Chondrocyte (in vitro differentiated cells): ENCODE measurements at places on chromosomes 7 and 10.

GRCh38 chr10:30348378-30348776 is 701 bp downstream of the MTPAP start:
- peak overlapping the region; percentile 96 for H3K4me3 ChIP-seq
- H3K4me1 ChIP-seq: peaks cover 29% of the 10 kb centered on the region
- DNase-seq: no peak
- no peaks in the 10 kb centered on the region for H3K36me3 ChIP-seq
- peak overlapping the region; percentile 98 for H3K27ac ChIP-seq

DNA sequence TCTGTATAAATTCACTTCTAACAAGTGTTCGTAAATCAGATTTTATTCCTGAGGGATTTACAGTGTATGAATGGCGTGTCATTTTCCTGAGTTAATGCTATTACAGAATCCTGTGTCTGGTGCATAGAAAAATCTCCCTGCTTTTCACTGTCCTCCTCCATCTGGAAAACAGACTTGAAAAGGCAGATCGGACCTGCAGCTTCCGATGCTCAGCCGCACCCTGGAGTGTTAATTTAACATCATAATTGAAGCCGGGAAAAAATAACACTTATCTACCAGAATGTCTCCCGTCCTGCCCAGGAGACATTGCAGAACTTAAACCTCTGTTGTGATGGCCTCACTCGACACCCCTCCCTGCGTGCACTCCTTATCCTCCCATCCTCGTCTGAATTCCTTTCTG is 442.1 kb upstream of the FOXK1 start:
- no peaks in the 10 kb centered on the region for H3K4me1 ChIP-seq
- no peaks in the 10 kb centered on the region for H3K27me3 ChIP-seq
- no peak for DNase-seq
- H3K36me3 ChIP-seq: peaks cover 10% of the 10 kb centered on the region
- no peak overlapping the region for H3K27ac ChIP-seq

GRCh38 chr7:64886956-64887545 is 16.0 kb upstream of the ZNF273 start:
- DNase-seq: no peak
- peaks cover 31% of the 10 kb centered on the region for H3K27me3 ChIP-seq
- no peak overlapping the region for H3K4me3 ChIP-seq
- H3K4me1 ChIP-seq: peaks cover 12% of the 10 kb centered on the region
- H3K36me3 ChIP-seq: no peaks in the 10 kb centered on the region
- no peak overlapping the region for H3K27ac ChIP-seq

DNA sequence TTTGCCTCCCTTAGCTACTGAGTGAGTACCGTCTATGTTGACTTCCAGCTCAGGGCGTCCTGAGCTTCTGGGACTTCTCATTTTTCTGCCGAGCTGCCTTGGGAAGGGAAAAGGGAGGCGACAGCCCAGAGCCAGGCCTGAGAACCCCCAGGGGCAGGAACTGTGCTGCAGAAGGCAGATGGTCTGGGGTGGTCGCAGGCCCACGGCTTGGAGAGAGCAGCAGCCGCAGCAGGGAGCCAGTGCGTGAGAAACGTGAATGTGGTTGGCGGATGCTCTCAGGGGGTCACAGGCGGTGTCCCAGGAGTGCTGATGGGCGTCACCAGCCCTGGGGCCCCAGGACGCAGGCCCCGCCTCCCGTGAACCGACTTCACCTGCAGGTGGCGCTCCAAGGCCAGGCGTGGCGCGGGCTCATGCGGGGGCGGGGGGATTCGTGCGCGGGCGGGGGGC is 9.2 kb upstream of the PWWP2B start:
- no peaks in the 10 kb centered on the region for H3K36me3 ChIP-seq
- peak overlapping the region; percentile 74 for H3K27ac ChIP-seq
- H3K4me3 ChIP-seq: peak overlapping the region; percentile 41
- no peaks in the 10 kb centered on the region for H3K27me3 ChIP-seq
- DNase-seq: peak; percentile 70
- H3K4me1 ChIP-seq: peaks cover 4% of the 10 kb centered on the region

DNA sequence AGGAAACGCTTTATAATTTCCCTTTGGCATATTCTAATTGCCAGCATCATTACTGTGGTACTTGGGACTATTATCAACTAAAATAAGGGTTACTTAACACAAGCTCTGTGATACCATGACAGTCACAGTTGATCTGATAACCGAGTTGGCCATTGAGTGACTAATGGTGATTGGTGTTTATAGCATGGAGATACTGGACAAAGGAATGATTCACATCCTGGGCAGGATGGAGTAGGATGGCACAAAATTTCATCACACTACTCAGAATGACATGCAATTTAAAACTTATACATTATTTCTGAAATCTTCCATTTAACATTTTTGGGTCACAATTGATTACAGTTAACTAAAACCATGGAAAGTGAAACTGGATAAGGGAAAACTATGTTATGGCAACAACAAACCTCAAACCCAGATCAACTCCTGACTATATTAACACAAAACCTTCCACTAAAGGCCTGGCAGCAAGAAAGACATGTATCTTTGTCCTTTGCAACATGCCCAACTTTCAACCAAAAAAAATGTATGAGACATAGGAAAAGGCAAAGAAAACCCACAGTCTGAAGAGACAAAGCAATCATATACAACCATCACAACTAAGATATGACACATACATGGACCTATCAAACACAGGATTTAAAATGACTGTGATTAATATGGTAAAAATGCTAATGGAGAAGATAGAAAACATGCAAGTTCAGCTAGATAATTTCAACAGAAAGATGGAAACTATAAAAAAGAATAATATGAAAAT is 208.5 kb upstream of the NRP1 start:
- H3K36me3 ChIP-seq: no peaks in the 10 kb centered on the region
- no peaks in the 10 kb centered on the region for H3K27me3 ChIP-seq
- no peak overlapping the region for H3K27ac ChIP-seq
- no peaks in the 10 kb centered on the region for H3K4me1 ChIP-seq
- no peak for DNase-seq

- H3K27me3 ChIP-seq: no peaks in the 10 kb centered on the region
- H3K36me3 ChIP-seq: peaks cover 20% of the 10 kb centered on the region
- H3K4me1 ChIP-seq: peaks cover 64% of the 10 kb centered on the region
- no peak for DNase-seq
These were observed 27.9 kb downstream of the PDLIM1 start for GRCh38 chr10:95262763-95263518.

DNA sequence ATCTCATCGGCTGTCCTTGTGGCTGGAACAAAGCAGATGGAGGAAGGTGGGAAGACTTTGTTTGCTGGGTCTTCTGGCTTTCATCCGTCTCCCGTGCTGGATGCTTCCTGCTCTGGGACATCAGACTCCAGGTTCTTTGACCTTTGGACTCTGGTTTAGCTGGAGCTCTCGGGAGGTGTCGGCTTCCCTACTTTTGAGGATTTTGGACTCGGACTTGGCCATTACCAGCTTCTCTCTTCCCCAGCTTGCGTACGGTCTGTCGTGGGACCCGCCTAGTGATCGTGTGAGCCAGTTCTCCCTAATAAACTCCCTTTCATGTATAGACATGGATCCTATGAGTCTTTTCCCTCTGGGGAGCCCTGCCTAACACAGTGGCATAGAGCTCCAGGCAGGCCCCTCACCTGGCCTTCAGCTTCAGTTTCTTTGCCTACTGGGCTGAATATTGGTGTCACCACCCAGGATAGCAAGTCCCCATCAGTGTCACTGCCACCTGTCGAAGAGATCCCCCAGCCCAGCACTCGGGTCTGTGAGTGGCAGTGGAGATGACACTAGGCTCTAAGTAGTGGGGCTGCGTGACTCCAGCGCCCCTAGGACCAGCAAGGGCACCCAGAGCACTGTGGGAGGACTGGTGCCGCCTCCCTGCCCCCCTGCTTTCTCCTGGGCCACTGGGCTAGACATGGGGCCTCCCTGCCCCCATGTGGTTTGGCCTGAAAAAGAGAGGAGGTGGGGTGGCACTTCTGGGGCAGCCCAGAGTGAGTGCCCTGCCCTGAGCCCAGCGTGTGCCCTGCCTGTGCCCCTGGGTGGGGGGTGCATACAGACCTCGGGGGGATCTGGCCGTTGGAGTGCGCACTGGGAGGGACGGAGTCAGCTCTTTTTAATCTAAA is 135.6 kb downstream of the LHPP start:
- H3K27ac ChIP-seq: no peak overlapping the region
- DNase-seq: peak; percentile 59
- no peaks in the 10 kb centered on the region for H3K27me3 ChIP-seq
- no peaks in the 10 kb centered on the region for H3K36me3 ChIP-seq
- H3K4me1 ChIP-seq: no peaks in the 10 kb centered on the region

GRCh38 chr10:114087655-114088054 is 44.0 kb downstream of the ADRB1 start:
- H3K27me3 ChIP-seq: no peaks in the 10 kb centered on the region
- H3K4me3 ChIP-seq: no peak overlapping the region
- no peaks in the 10 kb centered on the region for H3K4me1 ChIP-seq

- DNase-seq: no peak
- no peaks in the 10 kb centered on the region for H3K4me1 ChIP-seq
- no peaks in the 10 kb centered on the region for H3K27me3 ChIP-seq
These were observed 6.9 kb upstream of the BAG3 start for GRCh38 chr10:119644205-119644814.

DNA sequence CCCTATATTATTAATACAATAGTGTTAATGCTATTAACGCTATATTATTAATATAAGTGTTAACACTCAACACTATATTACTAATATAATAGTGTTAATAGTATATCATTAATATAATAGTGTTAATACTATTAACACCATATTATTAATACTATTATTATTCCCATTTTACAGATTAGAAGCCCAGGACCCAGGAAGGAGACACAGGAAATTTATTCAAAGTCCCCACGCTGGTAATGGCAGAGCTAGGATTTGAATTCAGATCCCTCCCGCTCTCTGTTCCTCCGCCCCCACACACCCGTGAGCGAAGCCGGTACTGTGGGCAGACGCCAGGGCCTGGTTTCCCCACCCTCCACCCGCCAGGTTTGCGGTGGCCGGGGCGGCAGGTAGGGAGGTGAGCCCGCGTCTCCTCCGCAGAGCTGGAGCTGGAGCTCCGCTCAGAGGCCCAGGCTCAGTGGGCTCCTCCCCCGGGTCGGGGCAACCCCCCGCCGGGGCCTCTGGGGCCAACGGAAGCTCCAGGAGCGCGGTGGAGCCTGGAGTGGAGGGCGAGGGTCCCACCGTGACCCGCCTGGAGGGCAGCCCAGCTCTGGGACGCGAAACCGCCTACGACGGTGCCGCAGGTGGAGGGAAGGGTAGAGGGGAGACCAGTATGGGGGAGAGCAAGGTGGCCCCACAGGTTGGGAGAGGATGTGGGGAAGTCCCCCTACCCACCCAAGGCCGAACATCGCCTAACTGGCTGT is at the start of gene TMEM225B:
TMEM225B (plus strand) TSS at position 506 of the 740 bp plus-strand sequence. CDS start 6,122 bp downstream, outside the sequence.
- no peaks in the 10 kb centered on the region for H3K4me1 ChIP-seq
- H3K27ac ChIP-seq: no peak within 1 kb of the TSS
- H3K36me3 ChIP-seq: no peaks in the 10 kb centered on the region
- H3K4me3 ChIP-seq: no peak within 1 kb of the TSS
- DNase-seq: no peak

GRCh38 chr10:116990276-116990800 is 14.6 kb downstream of the SHTN1 start:
- no peak overlapping the region for H3K4me3 ChIP-seq
- DNase-seq: no peak
- no peaks in the 10 kb centered on the region for H3K27me3 ChIP-seq
- H3K4me1 ChIP-seq: no peaks in the 10 kb centered on the region
- peaks cover 2% of the 10 kb centered on the region for H3K36me3 ChIP-seq
- no peak overlapping the region for H3K27ac ChIP-seq

- DNase-seq: peak; percentile 77
- H3K27me3 ChIP-seq: no peaks in the 10 kb centered on the region
- peaks cover 12% of the 10 kb centered on the region for H3K36me3 ChIP-seq
These were observed 237.8 kb downstream of the ZMYND11 start for GRCh38 chr10:373015-373414.

GRCh38 chr10:32790483-32790882 is 167.5 kb downstream of the ITGB1 start:
- no peak for DNase-seq
- no peak overlapping the region for H3K4me3 ChIP-seq
- no peaks in the 10 kb centered on the region for H3K27me3 ChIP-seq
- peaks cover 4% of the 10 kb centered on the region for H3K4me1 ChIP-seq
- H3K27ac ChIP-seq: no peak overlapping the region
